Umbilical cord (tissue), 2 donors: ENCODE measurements at places on chromosomes 2 and 18.
A peak's percentile ranks its signal among the peaks of the same experiment; 100 is the strongest.

GRCh38 chr2:226794751-226795171 is 4.9 kb downstream of the IRS1 start:
- DNase-seq: peak; percentile 65

- DNase-seq: no peak
These were observed 1.9 kb downstream of the GPR55 start for GRCh38 chr2:230922951-230923717.

GRCh38 chr2:161238560-161239325 is 69.5 kb upstream of the PSMD14 start:
- DNase-seq: peak; percentile 73

- no peak for DNase-seq
These were observed 741.4 kb upstream of the LRRTM4 start for GRCh38 chr2:78263571-78263970.

DNA sequence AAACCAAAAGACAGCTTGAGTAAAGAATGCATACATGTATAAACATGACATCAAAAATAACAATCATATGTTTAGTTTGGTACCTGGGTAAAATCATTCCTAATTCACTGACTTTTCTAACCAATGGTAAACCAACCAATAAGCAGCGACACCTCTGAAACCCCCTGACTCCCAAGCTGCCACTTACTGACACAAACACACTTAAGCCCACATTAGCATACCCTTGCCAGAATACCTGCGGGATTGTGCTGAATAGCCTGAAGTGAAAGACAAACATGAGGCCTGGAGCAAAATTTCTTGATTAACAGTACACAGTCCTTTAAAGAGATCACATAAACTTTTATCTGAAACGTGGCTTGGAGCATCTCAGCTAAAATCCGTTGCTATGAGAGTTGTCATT is 902.9 kb downstream of the TMEM182 start:
- no peak for DNase-seq

GRCh38 chr2:159002462-159003111 is 34.1 kb downstream of the TANC1 start:
- DNase-seq: no peak

- DNase-seq: no peak
These were observed 105.5 kb upstream of the RGPD4 start for GRCh38 chr2:107721178-107721577.

DNA sequence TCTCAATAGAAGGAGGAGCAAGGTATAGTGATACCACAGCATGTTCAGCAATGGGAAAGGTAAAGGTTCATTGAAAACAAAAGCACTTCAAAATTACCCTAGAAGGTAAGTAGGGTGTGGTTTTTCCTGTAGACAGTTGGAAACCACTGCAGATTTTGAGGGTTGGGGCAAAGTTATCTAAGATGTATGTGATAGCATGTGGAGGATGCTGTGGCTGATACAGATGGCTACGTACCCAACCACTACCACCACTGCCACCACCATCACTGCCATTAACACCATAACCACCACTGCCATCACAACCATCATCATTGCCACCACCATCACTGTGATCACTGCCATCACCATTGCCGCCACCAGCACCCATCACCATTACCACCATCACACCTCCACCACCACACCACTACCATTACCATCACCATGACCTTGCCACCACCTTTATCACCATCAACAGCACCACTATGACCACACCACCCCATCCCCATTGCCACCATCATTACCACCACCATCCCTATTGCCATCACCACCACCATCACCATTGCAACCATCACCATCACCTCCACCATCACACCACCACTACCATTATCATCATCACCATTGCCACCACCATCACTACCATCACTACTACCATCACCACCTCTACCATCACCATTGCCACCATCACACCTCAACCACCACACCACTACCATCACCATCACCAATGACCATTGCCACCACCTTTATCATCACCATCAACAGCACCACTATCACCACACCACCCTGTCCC is 3.7 kb downstream of the TMSB10 start:
- DNase-seq: no peak

- DNase-seq: no peak
These were observed 4.1 kb upstream of the AQP4 start for GRCh38 chr18:26869640-26870039.

DNA sequence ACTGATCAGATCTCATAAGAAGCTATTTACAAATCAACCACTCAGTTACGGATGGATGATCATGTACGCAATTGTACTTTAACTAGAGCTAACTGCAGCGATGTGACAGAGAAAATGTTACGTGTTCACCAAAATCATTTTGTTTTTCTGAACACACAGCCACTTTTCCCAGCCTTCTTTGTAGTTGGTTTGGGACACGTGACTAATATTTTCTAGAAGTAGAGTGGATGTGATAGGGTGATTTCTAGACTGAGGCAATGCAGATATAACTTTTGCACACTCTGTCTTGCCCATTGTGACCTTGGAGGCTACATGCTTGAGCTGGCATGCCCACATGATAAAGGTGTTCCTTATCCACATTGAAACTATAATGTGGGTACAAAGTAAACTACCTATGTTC is 9.9 kb upstream of the SLC9A4 start:
- DNase-seq: no peak

DNA sequence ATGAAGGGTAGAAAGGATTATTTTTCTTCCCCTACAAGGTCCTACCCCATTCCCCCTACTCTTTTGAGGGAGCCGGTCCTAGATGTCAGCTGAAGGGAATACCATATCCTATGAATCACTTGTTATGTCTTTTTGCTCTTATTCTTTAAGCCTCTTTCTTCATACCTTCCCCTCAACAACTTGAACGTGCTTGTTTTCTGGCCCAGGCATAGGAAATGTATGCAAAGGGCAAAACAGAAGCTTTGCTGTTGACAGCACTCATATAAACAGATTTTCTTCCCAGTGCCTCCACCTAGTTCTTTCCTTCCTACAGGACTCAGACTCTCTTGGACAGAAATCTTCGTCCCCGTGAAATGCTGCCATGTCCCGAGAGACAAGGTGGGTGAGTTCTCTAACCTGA is 64.6 kb downstream of the TMEM17 start:
- DNase-seq: no peak

DNA sequence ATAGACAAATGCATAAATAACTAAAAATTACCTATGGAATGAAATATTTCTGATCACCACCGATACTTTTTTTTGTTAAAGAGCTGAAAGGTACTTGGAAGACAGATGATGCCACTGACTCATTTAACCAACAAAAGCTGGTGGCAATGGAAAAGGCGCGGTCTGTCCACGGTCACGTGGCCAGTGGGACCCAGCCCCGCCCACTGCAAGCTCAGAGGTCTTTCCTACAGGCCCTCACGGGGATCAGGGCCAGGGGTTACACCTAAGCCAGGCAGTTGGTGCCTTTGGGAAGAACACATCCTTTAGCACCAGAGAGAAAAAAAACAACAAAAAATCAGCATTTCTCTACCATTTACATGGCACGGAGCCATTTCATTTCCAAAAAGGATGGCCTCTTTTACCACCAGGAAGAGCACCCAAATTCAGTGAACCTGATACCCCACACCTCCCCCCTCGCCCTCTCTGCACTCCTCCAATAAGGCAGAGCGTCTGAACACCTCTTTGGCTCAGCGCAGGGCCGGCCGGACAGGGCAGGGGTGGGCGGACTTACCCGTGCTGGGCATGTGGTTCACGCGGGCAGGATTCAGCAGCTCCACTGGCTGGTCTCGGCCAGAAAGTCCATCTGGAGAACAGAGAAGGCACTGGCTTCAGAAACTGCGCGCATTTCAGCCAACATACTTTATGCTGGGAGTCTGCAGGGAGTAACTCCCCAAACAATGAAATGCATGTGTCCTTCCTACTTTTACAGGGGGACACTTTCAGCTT is 164.6 kb downstream of the HDAC4 start:
- no peak for DNase-seq
